ENCODE measurements at places on chromosomes 12 and 14. TPM values are rescaled to one million over a fixed set of nuclear protein-coding genes. Genes with fewer than 3 reads are reported as not detected.
A peak's percentile ranks its signal among the peaks of the same experiment; 100 is the strongest.

The MYO1H gene
- total RNA-seq = not detected

The C14orf39 gene
- total RNA-seq = not detected

DNA sequence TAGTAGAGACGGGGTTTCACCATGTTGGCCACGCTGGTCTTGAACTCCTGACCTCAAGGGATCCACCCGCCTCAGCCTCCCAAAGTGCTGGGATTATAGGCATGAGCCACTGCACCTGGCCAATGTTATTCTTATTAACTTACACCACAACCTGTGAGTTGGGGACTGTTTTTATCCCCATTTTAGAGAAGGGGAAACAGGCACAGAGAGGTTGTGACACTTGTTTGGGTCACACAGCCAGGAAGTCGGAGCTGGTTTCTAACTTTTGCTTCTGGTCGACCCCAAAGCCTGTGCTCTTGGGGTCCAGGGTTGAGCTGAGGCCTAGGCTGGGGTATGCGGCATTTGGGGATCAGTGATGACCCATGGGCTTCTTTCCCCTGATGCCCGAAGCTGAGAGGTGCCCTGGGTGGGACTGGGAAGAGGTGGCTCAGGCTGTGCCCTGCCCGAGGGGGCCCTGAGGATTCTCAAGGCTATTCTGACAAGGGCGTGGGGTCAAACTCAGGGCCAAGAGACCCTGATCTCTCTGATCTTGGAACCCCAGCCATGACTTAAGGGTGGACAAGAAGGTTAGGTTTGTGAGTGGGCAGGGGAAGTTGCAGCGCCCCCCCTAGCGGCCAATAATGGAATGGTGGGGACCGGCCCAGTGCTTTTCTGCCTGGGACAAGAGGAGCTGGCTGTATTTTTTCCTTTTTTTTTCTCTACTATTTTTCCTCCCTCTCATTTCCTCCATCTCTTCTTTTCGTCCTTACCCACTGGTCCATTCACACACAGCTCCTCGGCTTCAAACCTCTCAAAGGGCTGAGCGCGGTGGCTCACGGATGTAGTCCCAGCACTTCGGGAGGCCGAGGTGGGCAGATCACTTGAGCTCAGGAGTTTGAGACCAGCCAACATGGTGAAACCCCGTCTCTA lies 3.0 kb downstream of the SDSL start:
- no peak overlapping the region for H3K4me3 ChIP-seq
- H3K36me3 ChIP-seq = no peaks in the 10 kb centered on the region
- peak; percentile 70 for DNase-seq
- peaks cover 18% of the 10 kb centered on the region for H3K4me1 ChIP-seq
- H3K27me3 ChIP-seq = no peaks in the 10 kb centered on the region

- peak; percentile 17 for DNase-seq
- H3K27ac ChIP-seq = no peak overlapping the region
- peaks cover 40% of the 10 kb centered on the region for H3K4me1 ChIP-seq
- H3K4me3 ChIP-seq = no peak overlapping the region
- no peaks in the 10 kb centered on the region for H3K36me3 ChIP-seq
- H3K27me3 ChIP-seq = no peaks in the 10 kb centered on the region
These were observed 45.5 kb downstream of the B4GALNT3 start for GRCh38 chr12:505221-505620.

DNA sequence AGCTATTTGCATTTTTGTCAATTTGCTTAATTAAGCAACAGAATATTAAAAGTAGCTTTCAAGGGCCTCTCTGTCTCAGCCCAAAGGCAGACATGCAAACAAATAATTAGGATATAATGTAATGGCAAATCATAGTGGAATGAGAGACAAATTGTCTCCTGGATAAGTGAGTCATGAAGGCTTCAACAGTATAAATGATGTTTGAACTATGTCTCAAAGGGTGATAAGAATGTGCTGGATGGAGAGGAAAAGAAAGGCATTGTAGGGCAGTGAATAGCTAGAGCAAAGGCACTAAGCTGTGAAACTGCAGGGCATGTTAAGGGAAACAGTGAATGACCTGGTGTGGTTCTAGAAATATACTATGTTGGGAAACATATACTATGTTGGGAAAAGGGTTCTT lies 53.5 kb upstream of the PPP1R12A start:
- no peaks in the 10 kb centered on the region for H3K27me3 ChIP-seq
- H3K4me1 ChIP-seq = peaks cover 10% of the 10 kb centered on the region
- no peak for DNase-seq
- H3K27ac ChIP-seq = no peak overlapping the region
- no peaks in the 10 kb centered on the region for H3K36me3 ChIP-seq
- H3K4me3 ChIP-seq = no peak overlapping the region

DNA sequence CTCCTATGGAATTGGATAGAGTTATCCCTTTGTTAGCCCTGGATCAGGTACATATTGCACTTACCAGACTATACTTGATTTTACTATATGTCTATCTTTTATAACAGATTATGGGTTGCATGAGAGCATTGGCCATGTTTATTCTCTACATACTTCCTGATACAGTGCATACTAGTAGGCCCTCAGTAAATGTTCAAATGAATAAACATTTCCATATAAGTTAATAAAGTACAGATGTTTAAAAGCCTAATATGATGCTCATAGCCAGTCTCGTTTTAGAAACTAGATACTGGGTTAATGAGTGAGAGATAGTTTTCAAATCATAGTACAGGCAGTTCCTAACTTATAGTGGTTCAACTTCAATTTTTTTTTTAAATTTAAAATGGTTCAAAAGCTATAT lies 39.5 kb upstream of the TOMM20L start:
- H3K4me1 ChIP-seq = peaks cover 25% of the 10 kb centered on the region
- no peak overlapping the region for H3K4me3 ChIP-seq
- no peak for DNase-seq
- no peaks in the 10 kb centered on the region for H3K27me3 ChIP-seq
- H3K36me3 ChIP-seq = peaks cover 71% of the 10 kb centered on the region
- no peak overlapping the region for H3K27ac ChIP-seq

All from stomach (tissue), 19 donors.